ENCODE measurements at places on chromosomes 3 and 15.

DNA sequence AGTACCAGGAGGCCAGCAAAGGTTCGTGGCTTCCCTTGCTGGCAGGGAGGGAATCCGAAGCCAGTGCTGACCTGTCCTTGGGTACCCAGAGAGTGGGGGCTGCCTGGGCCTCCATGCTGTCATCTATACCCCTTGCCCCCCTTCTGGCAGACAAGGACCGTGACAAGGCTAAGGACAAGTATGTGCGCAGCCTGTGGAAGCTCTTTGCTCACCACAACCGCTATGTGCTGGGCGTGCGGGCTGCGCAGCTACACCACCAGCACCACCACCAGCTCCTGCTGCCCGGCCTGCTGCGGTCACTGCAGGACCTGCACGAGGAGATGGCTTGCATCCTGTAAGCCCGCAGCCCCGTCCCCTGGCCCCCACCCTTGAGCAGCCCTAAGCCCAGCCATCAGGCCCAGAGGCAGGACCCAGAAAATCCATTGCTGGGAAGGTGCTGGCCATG is 2.8 kb downstream of the FES start:
- peak; percentile 60 for DNase-seq

DNA sequence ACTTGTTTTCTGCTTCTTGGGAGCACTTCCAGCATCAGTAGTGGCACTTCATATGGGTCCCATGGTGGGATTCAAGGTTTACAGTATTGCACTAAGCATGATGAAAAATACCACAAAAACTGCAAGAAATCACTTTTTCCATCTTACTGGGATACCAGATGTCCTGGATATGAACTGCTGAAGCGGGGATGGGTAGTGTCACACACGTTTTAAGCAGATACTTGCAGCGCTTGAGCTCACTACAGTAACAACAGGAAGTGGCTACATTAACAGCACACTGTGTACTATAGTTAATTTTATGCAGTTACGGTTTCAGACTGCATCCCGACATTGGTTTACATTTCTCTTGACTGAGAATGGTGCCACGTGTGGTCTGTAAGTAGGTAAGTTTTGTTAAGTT is 3.5 kb upstream of the ISG20 start:
- no peak for DNase-seq

DNA sequence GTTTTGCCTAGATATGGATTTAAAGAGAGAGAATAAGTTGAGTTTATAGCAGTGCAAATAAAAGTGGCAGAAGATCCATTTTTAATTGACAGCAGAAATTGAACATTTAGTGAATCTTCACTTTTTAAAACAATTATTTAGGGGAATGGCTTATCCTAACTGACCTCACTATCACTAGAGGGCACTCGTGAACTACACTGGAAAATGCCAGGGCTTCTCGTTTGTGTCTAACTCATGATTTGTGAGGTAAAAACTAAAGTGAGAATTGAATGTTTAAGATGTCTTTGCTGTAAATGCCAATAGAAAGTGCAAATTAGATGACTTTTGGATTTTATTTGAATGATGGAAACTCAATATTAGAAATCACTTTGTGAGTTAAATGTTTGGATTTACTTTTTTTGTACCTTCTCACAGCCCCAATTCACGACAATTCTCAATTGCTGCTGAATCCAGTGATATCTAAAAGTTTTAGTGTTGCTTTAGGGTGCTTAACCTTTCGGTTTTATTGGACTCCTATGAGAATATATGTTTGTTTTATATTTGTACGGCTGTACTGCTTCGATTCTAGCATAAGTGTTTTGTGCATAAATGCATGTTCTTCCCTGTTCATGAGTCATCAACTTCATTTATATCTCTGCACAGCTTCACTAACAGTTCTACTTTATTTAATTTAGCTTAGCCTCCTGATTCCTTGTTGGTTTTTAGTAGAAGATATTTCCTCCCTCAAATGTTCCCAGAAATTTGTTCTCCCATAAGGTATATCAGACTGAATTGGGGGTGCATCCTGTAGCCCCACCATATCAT is 462.1 kb downstream of the MFSD1 start:
- no peak for DNase-seq

DNA sequence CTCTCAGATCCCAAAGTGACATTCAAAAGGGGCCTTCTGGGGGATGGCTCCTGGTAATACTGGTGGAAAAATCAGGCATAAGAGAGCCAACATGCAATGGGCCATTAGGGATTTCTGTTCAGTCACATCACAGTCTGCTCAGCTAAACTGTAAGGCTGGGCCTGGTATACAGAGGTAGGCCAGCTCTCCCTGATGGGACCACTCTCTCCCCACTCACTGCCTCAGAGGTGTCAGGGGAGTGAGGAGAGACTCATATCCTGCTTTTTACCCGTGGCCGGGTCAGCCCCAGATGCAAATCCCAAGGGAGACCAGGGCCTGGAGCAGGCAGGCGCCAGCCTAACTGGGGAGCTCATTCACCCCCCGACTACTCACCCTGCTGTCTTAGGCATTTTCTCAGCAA is 48.1 kb upstream of the TPM1 start:
- no peak for DNase-seq

DNA sequence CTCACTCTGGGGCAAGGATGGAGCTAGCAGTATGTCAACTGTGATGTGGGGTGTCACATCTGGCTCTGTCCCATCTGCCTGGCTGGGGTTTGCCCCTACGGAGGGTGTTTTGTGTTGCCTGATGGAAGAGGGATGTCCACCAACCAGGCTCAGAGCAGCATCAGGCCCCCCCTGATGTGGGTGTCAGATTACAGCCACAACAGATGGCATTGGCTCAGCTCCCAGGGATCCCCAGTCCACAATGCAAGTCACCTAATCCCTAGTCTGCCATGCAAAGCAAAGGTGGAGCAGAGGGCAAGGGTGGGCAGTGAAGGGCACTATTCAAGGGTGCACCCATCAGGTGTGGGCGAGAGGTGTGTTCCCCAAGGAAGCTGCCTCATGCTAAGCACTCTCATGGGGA is 48.9 kb upstream of the AMOTL2 start:
- DNase-seq = no peak

DNA sequence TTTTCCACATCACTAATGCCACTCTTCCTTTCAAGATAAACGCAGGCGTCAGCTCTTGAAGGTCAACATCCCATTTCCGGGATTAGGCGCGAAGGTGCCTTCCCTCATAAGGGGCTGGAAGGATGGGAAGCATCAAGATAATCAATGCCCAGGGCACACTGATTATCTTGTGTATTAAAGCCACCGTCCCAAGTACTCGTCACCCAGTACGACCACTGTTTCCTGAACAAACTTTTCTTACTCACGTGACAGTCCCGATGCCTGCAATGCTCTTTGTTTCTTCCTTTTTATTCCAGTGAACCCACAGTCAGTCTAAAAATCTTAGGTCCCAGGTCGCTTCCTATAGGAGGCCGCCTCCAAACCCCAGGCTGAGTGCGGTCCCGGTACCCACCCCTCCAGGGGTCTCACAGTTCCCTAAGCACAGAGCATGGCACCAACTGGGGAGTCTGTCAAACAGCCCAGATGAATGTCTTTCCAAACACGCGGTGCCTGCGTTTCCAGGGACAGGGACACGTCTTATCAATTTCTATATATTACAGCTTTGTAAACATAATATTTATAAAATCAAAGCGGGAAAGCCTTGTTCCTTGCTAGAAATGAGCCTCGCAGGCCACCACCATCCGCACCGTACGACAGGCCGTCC is 589 bp downstream of the ANAPC13 start:
- no peak for DNase-seq

- DNase-seq = peak; percentile 53
Measured at GRCh38 chr15:101148166-101148880, 103.5 kb downstream of the CHSY1 start.

DNA sequence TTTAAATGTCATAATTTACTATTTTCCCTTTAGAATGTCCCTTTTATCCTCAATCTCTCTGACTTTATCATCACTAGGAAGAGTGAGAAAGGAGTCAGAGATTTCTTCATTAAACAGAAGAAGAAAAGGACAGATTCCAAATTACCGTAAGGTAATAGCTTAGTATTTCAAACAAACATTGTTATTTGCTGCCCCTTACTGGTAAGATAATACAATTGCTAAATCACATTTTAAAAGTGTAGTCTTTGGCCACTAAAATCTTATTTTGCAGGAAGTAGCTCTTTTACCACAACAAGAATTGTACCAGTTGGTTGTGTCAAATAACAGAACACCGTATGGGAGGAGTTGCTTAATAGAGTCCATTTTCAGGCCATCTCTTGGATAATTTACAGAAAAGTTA is 53.7 kb downstream of the CGGBP1 start:
- DNase-seq = no peak

GRCh38 chr3:101223016-101223415 is 97.4 kb downstream of the IMPG2 start:
- DNase-seq = no peak

DNA sequence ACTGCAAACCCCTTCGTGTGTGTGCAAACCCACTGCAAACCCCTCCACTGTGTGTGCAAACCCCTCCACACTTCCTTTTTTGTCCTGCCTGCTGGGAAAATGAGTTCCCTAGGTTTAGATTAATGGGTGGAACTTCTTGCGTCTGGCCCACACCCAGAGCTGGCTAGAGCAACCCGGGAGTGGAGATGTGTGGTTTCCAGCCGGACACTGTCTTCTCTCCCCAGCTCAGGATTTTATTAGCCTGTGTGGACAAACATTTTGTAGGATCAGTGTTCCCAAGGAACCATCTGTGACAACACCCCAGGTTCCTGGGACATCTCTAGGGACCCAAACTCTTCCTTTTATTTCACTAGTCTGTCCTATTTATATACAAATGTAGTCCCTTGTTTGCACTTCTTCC is 9.6 kb upstream of the LRRK1 start:
- no peak for DNase-seq

GRCh38 chr3:58508437-58508836 is 16.5 kb downstream of the KCTD6 start:
- no peak for DNase-seq

DNA sequence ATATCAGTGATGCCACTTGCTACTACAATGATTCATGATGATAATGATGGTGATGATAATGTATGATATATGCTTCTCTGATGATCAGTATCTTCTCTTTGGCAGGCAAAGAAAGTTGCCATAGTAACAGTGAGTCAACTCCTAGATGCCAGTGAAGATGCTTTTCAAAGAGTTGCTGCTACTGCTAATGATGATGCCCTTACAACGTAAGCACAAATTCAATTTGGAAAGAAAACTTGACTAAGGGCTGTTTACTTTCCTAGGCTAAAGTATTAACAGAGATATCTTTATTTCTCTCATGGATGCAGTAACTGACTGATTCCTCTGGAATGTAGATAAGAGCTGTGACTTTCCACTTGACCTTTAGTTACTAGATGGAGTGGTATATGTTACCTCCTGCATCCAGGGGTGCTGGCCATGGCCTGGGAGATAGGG is 27.8 kb downstream of the ADGRG7 start:
- no peak for DNase-seq

DNA sequence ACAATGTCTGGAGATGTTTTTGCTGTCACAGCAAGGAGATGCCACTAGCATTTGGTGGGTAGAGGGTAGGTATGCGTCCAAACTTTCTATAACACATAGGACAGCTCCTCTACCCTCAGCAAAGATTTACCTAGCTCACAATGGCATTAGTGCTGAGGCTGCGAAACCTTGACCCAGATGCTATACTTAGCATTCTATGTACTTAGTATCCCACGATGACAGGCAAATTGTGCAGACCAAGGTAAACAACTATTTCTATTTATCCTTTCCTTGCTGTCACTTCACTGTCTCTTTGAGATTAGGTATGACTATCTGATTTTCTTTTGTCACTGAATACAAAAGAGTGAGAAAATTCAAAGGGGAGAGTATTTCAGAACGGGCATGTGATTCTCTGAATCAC is 265.2 kb upstream of the ZNF385D start:
- DNase-seq = no peak

DNA sequence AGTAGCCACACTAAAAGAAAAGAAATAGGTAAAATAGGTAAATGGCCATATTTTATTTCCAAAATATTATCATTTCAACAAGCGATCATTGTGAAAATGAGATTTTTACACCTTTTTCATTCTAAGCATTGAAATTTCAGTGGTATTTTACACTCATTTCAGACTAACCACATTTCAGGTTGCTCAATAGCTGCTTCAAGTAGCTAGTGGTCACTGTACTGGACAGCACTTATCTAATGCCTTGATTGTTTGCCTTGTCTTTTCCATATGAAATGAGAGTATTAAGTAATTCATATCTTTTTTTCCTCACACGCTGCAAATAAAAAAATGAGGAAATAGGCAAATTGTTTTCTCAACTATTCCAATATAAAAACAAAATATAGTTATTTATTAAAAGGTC is 332.8 kb downstream of the NLGN1 start:
- DNase-seq = no peak

GRCh38 chr15:70459312-70459711 is 304.0 kb downstream of the UACA start:
- DNase-seq = no peak

GRCh38 chr15:92683511-92683834 is 27.9 kb upstream of the FAM174B start:
- peak; percentile 75 for DNase-seq

DNA sequence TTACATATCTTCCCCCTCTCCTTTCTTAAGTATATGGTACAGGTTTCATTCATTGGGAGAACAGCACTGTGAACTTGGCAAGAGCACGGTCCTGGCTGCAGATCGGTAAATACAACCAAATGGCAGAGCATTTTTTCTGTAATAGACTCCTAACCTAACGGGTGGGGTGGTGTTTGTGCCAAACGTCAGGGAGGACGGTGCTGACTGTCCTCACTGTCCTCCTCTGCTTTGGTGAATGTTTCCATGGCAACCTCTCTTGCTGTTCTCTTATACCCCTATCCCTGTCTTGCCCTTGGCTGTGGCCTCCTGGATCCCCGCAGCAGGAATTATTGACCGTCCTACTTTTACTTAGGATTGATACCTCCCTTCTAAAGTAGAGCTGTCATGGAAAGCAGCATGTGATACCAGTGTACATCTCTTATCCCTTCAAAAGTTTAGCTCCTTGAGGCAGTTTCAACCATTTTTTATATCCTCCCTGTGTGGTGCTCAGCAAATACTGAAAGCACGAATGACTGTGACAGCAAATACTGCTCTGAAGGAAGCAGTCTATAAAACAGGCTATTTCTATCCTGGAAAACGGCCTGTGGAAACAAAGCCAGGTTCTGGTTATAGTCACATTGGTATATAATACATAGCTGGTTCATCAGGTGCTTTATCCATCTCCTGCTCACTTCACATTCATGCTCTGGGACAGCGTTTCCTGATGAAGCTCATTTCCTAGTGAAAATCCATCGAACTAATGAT is 275.4 kb upstream of the C2CD4B start:
- DNase-seq = no peak

GRCh38 chr3:104279617-104280016 is 1087.1 kb upstream of the ALCAM start:
- no peak for DNase-seq

- peak; percentile 67 for DNase-seq
Measured at GRCh38 chr15:40594429-40594836, 384 bp downstream of the KNL1 start.

GRCh38 chr15:36912311-36912712 is 188.0 kb downstream of the MEIS2 start:
- DNase-seq = no peak

DNA sequence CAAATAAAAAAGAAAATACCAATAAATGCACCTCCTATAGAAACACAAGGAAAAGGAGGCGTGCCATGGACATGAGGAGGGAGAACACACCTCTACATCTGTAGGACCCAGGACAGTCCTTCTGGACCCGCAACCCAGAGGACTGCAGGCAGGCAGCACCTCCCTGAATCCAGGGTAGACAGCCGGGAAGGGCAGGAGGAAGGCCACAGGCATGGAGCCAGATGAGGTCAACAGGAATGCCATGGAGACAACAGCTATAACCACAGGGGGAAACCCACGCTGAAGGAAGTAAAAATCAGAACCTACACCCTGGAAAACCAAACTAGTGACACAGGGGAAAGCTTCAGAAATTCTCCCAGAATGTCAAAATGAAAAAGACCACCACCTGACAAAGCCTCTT is 248.8 kb upstream of the NSMCE3 start:
- no peak for DNase-seq
